Breast epithelium (tissue), 4 donors: ENCODE measurements at places on chromosomes 2 and 18.

GRCh38 chr2:64018701-64019082, 536 bp downstream of the VPS54 start:
- no peaks in the 10 kb centered on the region for H3K36me3 ChIP-seq
- peak overlapping the region; percentile 77 for H3K4me3 ChIP-seq
- H3K27ac ChIP-seq: peak overlapping the region; percentile 99
- H3K27me3 ChIP-seq: no peaks in the 10 kb centered on the region
- peaks cover 4% of the 10 kb centered on the region for H3K4me1 ChIP-seq

DNA sequence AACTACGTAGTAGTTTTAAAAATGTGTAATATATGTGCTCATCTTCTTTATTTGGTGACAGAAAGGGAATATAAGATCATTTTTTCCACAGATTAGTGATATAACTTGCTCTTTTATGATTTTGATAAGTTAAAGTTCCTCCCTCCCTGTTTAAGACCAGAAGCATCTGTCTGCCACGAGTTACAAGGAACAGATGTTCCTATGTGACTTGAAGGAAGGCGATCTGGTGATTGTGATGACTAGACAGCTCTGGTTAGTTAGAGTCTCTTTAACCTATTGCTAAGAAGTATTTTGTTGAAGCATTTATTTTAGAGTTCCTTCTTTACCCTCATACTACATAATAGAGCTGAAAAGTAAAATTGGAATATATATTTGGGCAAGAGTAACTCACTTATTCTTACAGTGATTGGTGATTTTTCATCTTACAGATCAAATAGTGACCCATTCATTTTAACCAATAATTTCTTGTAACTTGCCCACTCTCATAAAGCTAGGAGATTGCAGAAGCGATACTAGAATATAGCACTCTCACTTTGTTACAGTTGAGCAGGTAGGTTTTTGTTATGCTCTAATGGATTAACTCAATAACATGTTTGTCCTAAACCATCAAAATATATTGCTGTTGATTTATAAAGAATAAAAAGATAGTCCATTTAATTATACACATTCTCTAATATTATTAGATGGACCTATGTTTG, 218.7 kb downstream of the SLC4A10 start:
- H3K27ac ChIP-seq: no peak overlapping the region
- H3K36me3 ChIP-seq: no peaks in the 10 kb centered on the region
- H3K27me3 ChIP-seq: no peaks in the 10 kb centered on the region
- no peak for DNase-seq
- H3K4me1 ChIP-seq: no peaks in the 10 kb centered on the region
- no peak overlapping the region for H3K4me3 ChIP-seq

- no peak overlapping the region for H3K4me3 ChIP-seq
- no peak overlapping the region for H3K27ac ChIP-seq
- H3K4me1 ChIP-seq: no peaks in the 10 kb centered on the region
- no peak for DNase-seq
- H3K36me3 ChIP-seq: no peaks in the 10 kb centered on the region
These were observed 23.4 kb downstream of the MBOAT2 start for GRCh38 chr2:8980096-8980495.

GRCh38 chr2:239307221-239307569, 93.6 kb downstream of the HDAC4 start:
- no peak overlapping the region for H3K27ac ChIP-seq
- H3K36me3 ChIP-seq: no peaks in the 10 kb centered on the region
- H3K4me1 ChIP-seq: peaks cover 7% of the 10 kb centered on the region
- no peak for DNase-seq
- H3K4me3 ChIP-seq: no peak overlapping the region

DNA sequence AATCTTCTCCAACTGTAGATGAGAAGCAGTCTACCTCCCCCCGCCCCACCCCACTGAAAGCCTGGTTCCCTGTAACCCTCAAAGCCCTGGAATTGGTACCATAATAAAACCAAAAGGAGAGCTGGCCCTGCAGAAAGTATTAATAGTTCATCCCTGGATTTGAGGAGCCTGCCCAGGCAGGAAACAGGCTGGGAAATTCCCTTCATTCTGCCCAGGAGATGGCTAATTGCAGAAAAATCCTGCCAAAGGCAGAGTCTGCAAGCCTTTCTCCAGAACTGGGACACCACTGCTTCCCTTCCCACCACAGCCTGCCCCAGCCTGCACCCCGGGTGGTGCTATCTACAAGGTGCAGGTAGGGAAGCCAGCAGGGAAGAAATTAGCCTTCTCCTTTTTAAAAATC, 16.3 kb downstream of the GKN2 start:
- no peaks in the 10 kb centered on the region for H3K27me3 ChIP-seq
- H3K4me1 ChIP-seq: no peaks in the 10 kb centered on the region
- peak overlapping the region; percentile 30 for H3K27ac ChIP-seq
- DNase-seq: no peak

GRCh38 chr18:57534511-57534909, 52.0 kb downstream of the FECH start:
- H3K4me1 ChIP-seq: no peaks in the 10 kb centered on the region
- no peak overlapping the region for H3K27ac ChIP-seq

DNA sequence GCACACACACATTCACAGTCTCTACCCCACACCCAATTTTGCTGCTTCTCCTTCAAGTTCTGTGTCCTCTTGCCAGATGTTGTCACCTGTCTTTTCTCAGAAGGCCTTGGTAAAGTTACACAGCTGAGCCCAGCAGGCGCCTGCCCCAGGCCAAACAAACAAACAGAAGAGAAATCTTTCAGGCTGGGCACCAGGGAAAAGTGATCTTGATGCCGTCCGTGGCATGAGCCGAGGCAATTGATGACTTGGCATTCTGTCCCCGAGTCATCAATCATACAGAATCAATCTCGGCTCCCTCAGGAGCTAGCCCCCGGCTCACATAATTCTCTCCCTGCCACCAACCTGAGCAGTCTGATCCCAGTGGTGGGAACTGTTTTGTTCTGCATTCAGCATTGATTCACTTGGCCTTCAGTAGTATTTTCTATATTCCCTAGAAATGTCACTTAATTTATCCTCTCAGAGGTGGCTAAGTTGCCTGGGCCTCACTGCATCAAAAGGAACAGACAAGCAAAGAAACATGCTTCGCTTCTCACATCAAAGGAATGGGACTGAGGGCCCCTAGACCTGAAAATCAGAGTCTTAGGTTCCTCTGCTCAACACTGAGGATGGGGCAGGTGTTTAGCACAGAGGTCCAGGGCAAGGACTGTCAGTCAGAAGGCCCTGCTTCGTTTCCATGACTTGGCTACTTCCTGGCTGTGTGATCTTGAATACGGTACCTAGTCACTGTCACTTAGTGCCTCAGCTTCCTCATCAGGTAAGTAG, 278.8 kb upstream of the CELF4 start:
- no peak for DNase-seq
- H3K27me3 ChIP-seq: no peaks in the 10 kb centered on the region
- no peak overlapping the region for H3K27ac ChIP-seq
- H3K36me3 ChIP-seq: no peaks in the 10 kb centered on the region

- DNase-seq: no peak
- no peak overlapping the region for H3K4me3 ChIP-seq
- peak overlapping the region; percentile 78 for H3K27ac ChIP-seq
- H3K4me1 ChIP-seq: no peaks in the 10 kb centered on the region
- H3K36me3 ChIP-seq: no peaks in the 10 kb centered on the region
These were observed 46.3 kb upstream of the SEMA4C start for GRCh38 chr2:96916156-96916630.

GRCh38 chr18:31516437-31516836, 18.5 kb downstream of the DSG2 start:
- DNase-seq: no peak
- H3K27ac ChIP-seq: no peak overlapping the region
- H3K4me1 ChIP-seq: no peaks in the 10 kb centered on the region
- H3K4me3 ChIP-seq: no peak overlapping the region
- H3K36me3 ChIP-seq: no peaks in the 10 kb centered on the region

DNA sequence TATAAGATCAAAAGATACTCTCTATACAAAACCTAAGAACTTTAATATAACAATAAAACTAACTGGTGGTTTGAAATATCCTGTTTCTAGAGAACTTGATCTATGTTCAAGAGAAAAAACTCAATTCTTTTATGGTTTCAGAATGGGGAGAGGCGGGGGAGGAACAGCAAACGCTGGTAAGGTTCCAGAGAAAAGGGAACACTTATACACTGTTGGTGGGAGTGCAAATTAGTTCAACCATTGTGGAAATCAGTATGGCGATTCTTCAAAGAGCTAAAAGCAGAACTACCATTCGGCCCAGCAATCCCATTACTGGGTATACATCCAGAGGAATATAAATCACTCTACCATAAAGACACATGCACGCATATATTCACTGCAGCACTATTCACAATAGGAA, 17.2 kb downstream of the FAM98A start:
- H3K36me3 ChIP-seq: peaks cover 4% of the 10 kb centered on the region
- H3K4me1 ChIP-seq: no peaks in the 10 kb centered on the region
- no peaks in the 10 kb centered on the region for H3K27me3 ChIP-seq
- no peak for DNase-seq

DNA sequence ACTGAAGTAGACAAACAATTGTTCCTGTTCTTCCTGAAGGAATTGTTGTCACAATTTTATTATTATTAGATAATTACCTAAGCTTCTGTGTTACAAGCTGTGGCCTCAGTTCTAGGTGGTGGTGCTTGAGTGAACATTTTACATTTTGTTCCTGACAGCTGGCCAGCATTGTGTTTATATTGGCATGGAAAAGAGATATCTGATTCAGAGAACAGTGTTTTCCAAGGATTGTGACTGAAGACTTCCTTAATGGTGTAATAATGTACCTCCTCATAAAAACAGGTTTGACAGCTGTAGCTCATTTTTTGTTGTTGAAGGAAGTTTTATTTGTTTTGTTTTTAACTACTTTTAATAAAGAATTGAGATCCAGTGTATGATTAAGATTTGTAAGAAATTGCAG, 95.2 kb downstream of the EPB41L5 start:
- H3K27ac ChIP-seq: no peak overlapping the region
- H3K27me3 ChIP-seq: no peaks in the 10 kb centered on the region
- no peak overlapping the region for H3K4me3 ChIP-seq
- DNase-seq: no peak
- peaks cover 8% of the 10 kb centered on the region for H3K4me1 ChIP-seq

GRCh38 chr2:222355860-222356259, 57.1 kb upstream of the PAX3 start:
- no peaks in the 10 kb centered on the region for H3K36me3 ChIP-seq
- no peak overlapping the region for H3K27ac ChIP-seq
- H3K4me3 ChIP-seq: no peak overlapping the region
- DNase-seq: no peak
- H3K4me1 ChIP-seq: no peaks in the 10 kb centered on the region

DNA sequence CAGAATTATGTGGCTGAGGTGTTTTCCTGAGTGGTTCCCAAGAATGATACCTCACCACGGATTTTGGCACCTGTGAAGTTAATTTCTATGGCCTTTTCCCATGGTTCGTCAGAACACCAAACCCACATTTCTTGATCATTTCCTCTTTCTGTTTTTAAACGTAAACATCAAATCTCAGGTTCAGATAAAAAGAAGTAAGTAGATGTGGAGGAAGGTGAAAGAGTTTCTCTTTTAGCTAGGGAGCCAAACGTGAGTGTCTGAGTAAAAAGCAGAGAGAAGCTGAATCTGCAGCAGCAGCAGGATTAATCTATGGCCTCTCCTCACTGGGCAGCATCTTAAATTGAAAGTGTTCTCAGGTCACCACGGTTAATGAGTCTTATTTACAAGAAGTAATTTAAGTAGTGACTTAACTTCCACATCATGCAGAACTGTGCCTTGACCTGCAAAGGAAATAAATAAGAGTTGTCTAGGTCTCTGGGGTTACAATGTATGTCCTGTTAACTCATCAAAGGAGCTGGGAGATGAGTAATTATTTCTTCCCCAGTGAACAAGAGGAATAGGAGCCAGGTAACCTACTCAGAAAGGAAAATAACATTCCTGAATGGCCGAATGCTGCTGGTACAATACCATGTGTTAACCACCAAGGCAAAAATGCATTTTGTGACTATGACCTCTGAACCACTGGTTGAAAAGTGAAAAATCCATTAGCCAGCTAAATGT, 139.6 kb upstream of the NETO1 start:
- DNase-seq: no peak
- no peaks in the 10 kb centered on the region for H3K36me3 ChIP-seq
- H3K4me1 ChIP-seq: no peaks in the 10 kb centered on the region
- no peaks in the 10 kb centered on the region for H3K27me3 ChIP-seq

DNA sequence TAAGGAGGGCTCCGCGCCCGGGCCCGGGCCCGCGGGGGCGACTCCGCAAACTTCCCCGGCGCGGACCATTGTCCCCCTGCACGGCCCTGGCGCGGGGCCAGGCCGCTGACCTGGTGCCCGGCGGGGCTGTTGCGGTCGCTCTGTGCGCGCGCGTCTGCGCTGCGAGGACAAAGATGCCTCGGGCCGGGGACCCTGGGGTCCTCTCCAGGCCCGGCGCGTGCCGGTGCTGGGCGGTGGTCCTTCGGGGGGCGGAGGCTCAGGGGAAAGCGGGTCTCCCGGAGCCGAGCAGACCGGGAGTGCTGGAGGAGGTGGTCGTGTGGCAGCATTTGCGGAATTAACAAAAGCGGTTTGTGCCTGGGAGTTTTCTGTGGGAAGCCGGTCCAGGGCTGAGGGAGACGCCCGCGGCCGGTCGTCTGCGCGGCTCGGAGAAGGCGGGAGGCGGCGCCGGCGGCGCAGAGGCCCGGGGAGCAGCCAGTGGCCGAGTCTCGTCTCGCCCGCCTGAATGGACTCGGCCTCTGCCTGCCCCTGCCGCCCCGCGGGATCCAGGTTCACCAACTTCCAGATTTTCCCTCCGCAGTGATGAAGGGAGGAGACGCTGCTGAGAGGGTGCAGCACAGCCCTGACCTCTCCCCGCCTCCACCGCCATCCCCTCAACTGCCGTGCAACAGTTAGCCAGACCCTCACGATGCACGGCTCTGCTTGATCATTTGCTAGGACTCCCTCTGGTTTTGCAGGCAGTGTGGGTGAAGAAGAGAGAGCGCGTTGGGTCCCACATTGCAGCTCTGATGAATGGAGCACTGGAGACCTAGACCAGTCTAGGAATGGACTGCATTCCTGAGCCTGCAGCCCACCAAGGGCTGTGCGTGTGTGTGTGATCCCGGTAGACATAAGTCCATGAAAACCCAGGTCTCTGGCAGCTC, 705 bp downstream of the EFR3B start:
- no peaks in the 10 kb centered on the region for H3K36me3 ChIP-seq
- no peak for DNase-seq
- H3K27ac ChIP-seq: peak overlapping the region; percentile 40
- H3K4me1 ChIP-seq: peaks cover 5% of the 10 kb centered on the region

DNA sequence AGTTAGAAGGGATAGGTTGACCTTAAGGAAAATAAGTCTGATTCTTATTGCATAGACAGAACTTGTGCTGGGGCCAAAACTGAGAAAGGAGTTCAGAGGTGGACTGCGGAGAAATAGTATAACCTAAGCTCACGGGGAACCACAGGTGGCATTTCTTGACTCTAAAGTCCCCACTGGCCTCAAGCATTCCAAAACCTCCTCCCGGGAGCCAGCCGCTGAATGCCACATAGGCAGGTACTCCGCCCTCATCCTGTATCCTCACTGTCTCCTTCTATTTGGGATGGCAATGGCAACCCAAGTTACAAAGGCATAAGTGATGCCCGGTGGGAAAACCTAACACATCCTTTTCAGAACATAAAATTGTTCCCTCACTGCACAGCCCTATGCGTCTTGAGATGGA, 173.0 kb downstream of the SP3 start:
- no peak overlapping the region for H3K27ac ChIP-seq
- no peaks in the 10 kb centered on the region for H3K4me1 ChIP-seq
- DNase-seq: no peak
- no peak overlapping the region for H3K4me3 ChIP-seq
- H3K27me3 ChIP-seq: no peaks in the 10 kb centered on the region
- no peaks in the 10 kb centered on the region for H3K36me3 ChIP-seq

GRCh38 chr2:23637011-23637778, 252.2 kb downstream of the KLHL29 start:
- no peak overlapping the region for H3K4me3 ChIP-seq
- no peaks in the 10 kb centered on the region for H3K4me1 ChIP-seq
- peak; percentile 41 for DNase-seq
- H3K27ac ChIP-seq: peak overlapping the region; percentile 46
